Gastroesophageal sphincter (tissue), 4 donors: ENCODE measurements at places on chromosomes 2 and 18.

- no peak for ATAC-seq
Measured at GRCh38 chr18:42444349-42444748, 489.3 kb downstream of the PIK3C3 start.

DNA sequence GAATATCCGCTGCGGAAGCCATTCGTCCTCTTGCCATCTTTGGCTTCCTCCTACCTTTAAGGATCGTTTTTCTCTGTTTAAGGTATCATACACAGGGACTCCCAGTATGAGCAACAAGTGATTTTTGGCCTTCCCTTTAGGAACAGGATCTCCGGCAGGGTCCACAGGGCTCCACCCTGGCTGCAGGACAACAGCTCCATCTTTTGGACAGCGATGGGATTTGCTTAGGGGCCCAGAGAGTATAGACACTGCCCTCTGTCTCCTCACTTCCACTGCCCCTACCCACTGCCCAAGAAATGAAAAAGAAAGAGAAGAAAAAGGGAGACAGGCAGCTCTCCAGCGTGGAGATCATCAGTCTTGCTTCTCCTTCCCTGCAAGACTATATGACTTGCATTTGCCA, 224.5 kb downstream of the UXS1 start:
- ATAC-seq = no peak

GRCh38 chr18:3321133-3321812, 59.3 kb downstream of the MYL12B start:
- no peak for ATAC-seq

GRCh38 chr2:161119483-161119882, 40.7 kb upstream of the TANK start:
- no peak for ATAC-seq

- ATAC-seq = no peak
Measured at GRCh38 chr2:175049661-175050060, 44.5 kb upstream of the CHN1 start.
